Dermis microvascular lymphatic vessel endothelial cell (primary cell): ENCODE measurements at places on chromosomes 12 and 14. TPM values are rescaled to one million over a fixed set of nuclear protein-coding genes. Genes with fewer than 3 reads are reported as not detected.

ING4 gene
- 31.1 and 41.1 TPM in 2 replicates for total RNA-seq

PLEKHG7 gene
- total RNA-seq = not detected in 2 replicates

RTN1 gene
- total RNA-seq = under 0.01 and 0.13 TPM in 2 replicates

RPL10L gene
- total RNA-seq = not detected in 2 replicates

PPP1R1A gene
- total RNA-seq = not detected in 2 replicates

ARG2 gene
- 29.2 and 39.7 TPM in 2 replicates for total RNA-seq

CLEC4C gene
- not detected in 2 replicates for total RNA-seq

TMEM132C gene
- total RNA-seq = not detected in 2 replicates

CTSG gene
- not detected in 2 replicates for total RNA-seq

POTEM gene
- not detected in 2 replicates for total RNA-seq

KRT2 gene
- total RNA-seq = not detected in 2 replicates

LMNTD1 gene
- under 0.01 and 0.13 TPM in 2 replicates for total RNA-seq

MFAP5 gene
- total RNA-seq = 0.13 TPM in 1 of 2 replicates, not detected in the other

ACRBP gene
- total RNA-seq = 0.39 and 0.51 TPM in 2 replicates

MUCL1 gene
- total RNA-seq = not detected in 2 replicates

BEST3 gene
- under 0.01 and 0.25 TPM in 2 replicates for total RNA-seq

RND1 gene
- 3.2 and 6.1 TPM in 2 replicates for total RNA-seq

C14orf119 gene
- total RNA-seq = 38.6 and 49.8 TPM in 2 replicates

TCTN2 gene
- total RNA-seq = 4.7 and 5.9 TPM in 2 replicates

FZD10 gene
- total RNA-seq = 5.9 and 6.4 TPM in 2 replicates

MSI1 gene
- total RNA-seq = not detected in 2 replicates

OTX2 gene
- total RNA-seq = not detected in 2 replicates

FAM186B gene
- total RNA-seq = 0.13 TPM in 2 replicates

TAS2R42 gene
- total RNA-seq = not detected in 2 replicates

MIPOL1 gene
- 4.3 and 5.1 TPM in 2 replicates for total RNA-seq

CCDC196 gene
- total RNA-seq = not detected in 2 replicates

KRT3 gene
- not detected in 2 replicates for total RNA-seq

RNASE7 gene
- not detected in 2 replicates for total RNA-seq

WSCD2 gene
- total RNA-seq = not detected in 2 replicates

SERPINA1 gene
- total RNA-seq = not detected in 2 replicates

NID2 gene
- 37.5 and 40.1 TPM in 2 replicates for total RNA-seq

GARIN6 gene
- not detected in 2 replicates for total RNA-seq

AMDHD1 gene
- under 0.01 TPM in 2 replicates for total RNA-seq

ISM2 gene
- under 0.01 TPM in 2 replicates for total RNA-seq

ZNF385A gene
- total RNA-seq = 0.26 and 0.89 TPM in 2 replicates

TAS2R31 gene
- 1.2 and 2.3 TPM in 2 replicates for total RNA-seq

ARPC3 gene
- 217 and 241 TPM in 2 replicates for total RNA-seq

DLGAP5 gene
- 8.7 and 33.6 TPM in 2 replicates for total RNA-seq

HOXC4 gene
- total RNA-seq = not detected in 2 replicates

RNASE3 gene
- not detected in 2 replicates for total RNA-seq

ABCD2 gene
- total RNA-seq = not detected in 2 replicates

ENDOU gene
- total RNA-seq = under 0.01 TPM in 2 replicates

TTC5 gene
- 14.4 and 15.8 TPM in 2 replicates for total RNA-seq

PAN2 gene
- 6.7 and 9.6 TPM in 2 replicates for total RNA-seq

DDX11 gene
- 9.9 and 11.6 TPM in 2 replicates for total RNA-seq

LRRC10 gene
- total RNA-seq = not detected in 2 replicates

RD3L gene
- not detected in 2 replicates for total RNA-seq

DHRS2 gene
- total RNA-seq = 1.7 and 2.0 TPM in 2 replicates

GPR65 gene
- 0.13 TPM in 2 replicates for total RNA-seq

NRXN3 gene
- total RNA-seq = under 0.01 TPM in 2 replicates

NKX2-8 gene
- not detected in 2 replicates for total RNA-seq

TIMELESS gene
- 10.5 and 11.7 TPM in 2 replicates for total RNA-seq

ASIC1 gene
- total RNA-seq = under 0.01 TPM in 1 of 2 replicates, not detected in the other

KCNMB4 gene
- 0.39 and 0.51 TPM in 2 replicates for total RNA-seq

RTRAF gene
- 122 and 223 TPM in 2 replicates for total RNA-seq

BCL11B gene
- under 0.01 TPM in 2 replicates for total RNA-seq

INSM2 gene
- total RNA-seq = not detected in 2 replicates

NANOG gene
- total RNA-seq = not detected in 2 replicates

NUBPL gene
- total RNA-seq = 4.0 and 4.7 TPM in 2 replicates
